ENCODE measurements at places on chromosomes 1 and 21.

DNA sequence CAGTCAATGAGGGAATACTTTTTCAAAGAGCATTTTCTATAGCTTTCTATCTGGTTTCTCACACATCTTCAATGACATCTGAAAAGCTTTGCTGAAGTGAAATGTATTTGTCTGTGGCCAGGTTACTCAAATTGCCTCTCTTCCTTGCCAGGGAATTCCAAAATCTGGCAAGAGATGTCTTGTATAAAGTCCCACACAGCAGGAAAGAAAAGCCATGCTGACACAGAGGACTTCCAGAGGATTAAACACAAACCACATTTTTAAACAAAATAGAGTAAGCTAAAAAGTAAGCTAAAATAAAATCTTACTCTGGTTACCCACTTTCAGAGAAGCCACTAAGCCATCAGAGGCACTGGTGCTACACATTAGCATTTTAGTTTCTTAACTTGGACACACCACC, 93.1 kb upstream of the BCAR3 start:
- no peak for DNase-seq

GRCh38 chr1:175204330-175204729, 11.8 kb upstream of the KIAA0040 start:
- no peak for DNase-seq

DNA sequence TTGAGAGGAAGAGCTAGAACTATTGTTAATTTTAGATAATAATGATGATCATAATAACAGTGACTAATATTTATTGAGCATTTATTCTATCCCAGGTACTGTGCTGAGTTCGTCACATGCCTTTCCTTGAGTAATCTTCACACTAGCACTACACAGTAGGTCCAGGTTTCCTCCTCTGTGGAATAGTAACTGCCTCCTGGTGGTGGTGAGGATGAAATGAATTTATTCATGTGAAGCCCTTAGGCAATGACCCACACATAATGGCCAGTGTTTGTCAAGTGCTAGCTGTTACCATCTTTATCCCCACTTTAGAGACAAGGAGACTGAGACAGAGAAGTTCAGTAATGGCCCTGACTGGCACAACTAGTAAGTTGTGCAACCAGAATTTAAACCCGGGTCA, 5.9 kb downstream of the NIPAL3 start:
- DNase-seq = no peak

GRCh38 chr1:7857985-7858384, 5.1 kb upstream of the UTS2 start:
- no peak for DNase-seq

- peak; percentile 1 for DNase-seq
Observed at GRCh38 chr21:33587792-33588484, 546 bp downstream of the DONSON start.

DNA sequence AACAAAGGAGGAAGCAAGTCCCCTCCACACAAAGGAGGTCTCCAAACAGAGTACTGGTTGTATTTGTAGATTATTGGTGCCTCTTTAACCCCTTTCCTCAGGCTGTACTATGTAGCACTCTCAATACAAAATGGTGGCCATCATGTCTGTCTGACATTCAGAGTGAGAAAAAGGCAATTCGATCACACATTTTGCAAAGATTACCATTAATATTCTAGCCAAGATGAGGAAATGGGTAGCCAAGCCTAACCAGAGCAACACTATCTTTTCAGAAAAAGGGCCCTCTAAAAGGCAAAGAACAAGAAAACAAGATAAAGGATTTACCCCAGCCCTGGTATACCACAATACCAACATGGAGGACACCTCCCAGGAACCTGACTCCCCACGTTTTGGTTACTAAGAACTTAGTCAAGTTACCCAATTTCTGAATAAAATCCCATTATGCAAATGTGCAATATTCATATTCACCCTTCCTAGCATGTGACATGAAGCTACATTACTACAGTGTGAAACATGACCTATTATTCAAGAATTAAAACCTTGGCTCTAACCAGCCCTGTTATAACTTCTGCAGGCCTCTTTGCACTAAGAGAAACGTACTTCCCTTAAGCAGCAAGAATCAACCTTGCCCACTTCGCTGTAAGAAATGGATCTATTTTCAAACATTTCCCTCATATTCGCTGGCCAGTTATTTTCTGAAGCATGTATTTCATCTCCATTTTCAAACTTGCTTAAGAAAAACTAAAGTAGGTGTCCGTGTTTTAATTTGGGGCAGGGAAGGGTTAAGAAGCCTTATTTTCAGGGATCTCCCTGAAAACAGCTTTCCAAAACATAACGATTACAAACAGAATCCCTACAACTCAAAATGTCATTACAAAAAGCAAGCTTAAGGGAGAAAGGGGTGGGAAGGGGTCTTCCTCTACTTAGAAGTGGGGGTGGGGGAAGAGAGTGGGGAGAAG, 2.1 kb downstream of the KDM5B start:
- no peak for DNase-seq

GRCh38 chr21:36097427-36098181, 27.8 kb downstream of the CBR1 start:
- DNase-seq = no peak

- DNase-seq = no peak
Observed at GRCh38 chr1:192849011-192849410, 40.2 kb downstream of the RGS2 start.

DNA sequence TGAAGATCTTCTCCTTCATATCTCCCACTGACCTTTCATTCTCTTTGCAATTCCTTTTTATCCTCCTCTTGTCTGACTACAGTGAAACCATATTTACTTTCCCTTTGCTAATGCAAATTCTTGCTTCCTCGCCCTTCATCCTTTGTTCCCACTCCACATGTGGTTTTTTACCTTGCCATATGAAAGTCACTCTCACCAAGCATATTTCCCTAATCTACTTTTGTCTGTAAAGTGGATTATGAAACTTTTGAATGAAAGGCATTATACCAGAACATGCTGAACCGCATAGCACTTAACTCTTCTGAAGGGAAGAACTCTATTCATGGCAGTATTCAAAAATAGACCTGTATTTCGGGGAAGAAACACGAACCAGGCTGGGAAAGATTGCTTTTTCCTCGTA, 8.0 kb upstream of the TMPRSS15 start:
- no peak for DNase-seq

DNA sequence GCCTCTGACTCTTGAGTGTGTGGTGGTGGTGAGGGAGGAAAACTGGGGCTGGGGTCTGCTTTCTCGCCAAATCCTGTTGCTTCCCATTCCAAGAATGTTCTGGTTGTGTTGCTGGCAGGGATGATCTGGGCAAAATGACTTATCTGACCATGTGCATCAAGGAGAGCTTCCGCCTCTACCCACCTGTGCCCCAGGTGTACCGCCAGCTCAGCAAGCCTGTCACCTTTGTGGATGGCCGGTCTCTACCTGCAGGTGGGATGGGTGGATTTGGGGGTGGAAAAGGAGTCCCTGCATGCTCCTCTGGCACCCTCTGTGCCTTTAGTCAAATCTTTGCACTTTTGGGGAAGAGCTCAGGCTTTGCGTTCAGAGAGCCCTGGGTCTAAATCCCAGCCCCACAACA, 18.1 kb downstream of the CYP4B1 start:
- no peak for DNase-seq

- DNase-seq = no peak
Observed at GRCh38 chr1:7404046-7404742, 366.9 kb upstream of the VAMP3 start.

- DNase-seq = no peak
Observed at GRCh38 chr1:107139833-107140702, 771 bp upstream of the NTNG1 start.

DNA sequence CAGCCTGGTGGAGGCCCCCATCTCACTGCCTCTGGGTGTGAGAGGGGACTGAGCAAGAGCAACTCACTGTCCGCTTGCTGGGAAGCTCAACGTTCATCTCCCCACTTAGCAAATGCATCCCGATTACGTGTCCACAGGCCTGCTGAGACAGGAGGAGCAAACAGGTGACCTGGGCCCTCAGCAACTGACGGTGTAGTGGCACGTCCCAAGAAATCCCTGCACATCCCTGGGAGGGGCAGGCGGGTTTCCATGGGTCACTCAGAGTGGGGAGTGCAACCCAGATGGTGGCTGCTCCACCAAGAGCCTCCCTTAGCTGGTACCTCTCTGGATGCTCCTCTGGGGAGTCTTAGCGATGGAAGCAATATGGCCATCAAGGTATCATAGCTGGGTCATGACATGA, 229.4 kb downstream of the DYRK1A start:
- DNase-seq = no peak

DNA sequence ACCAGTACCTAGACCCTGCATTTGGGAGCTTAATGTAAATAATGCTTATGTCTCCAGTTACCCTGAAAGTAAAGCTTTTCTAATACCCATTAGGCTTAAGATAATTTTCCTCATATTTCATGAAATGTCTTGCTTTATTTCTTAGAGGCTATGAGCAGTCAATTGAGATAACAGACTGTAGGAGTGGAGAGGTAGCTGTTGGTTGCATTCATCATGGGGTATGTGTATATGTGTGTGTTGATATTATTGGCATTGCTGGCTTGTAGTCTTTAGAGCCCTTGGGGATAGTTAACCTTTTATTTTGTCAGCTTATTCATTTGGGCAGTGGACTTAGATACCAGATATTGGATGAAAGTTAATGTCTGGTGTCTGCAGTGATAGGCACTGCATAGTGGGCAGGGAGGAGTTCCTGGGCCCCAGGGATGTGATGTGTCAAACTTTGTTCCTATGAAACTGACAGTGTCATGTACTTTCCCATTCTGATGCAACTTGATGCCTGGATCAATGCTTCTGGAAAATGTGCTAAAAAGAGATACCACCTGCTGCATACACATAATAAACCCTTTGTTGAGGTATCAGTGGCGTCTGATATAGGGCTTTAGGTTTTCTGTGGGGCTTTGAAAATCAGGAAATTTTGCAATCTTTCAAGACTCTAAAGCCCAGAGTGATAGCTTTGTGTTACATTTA, 83.9 kb downstream of the MAST2 start:
- no peak for DNase-seq

- no peak for DNase-seq
Observed at GRCh38 chr1:206887701-206888100, 9.5 kb upstream of the IL24 start.

DNA sequence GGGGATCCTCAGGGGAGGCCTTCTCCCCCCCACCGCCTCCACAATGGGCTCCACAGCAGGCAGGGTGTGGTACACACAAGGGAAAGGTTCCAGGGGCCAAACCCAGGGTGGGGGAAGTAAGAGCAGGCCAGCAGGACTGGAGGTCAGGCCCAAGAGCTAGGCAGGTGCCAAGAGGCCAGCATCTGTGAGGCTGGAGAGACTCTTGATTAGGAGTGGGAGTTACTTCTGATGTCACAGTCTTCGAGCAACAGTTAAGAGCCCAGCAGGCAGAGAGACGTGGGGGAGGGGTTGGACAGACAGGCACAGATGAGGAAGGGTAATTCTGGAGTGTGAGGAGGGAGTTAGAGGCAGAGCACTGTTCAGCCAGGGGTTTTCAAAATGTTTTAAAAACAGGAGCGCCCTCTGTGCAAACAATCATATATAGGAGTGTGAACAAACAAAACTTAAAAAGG, 55.8 kb downstream of the SLC9A1 start:
- DNase-seq = no peak

DNA sequence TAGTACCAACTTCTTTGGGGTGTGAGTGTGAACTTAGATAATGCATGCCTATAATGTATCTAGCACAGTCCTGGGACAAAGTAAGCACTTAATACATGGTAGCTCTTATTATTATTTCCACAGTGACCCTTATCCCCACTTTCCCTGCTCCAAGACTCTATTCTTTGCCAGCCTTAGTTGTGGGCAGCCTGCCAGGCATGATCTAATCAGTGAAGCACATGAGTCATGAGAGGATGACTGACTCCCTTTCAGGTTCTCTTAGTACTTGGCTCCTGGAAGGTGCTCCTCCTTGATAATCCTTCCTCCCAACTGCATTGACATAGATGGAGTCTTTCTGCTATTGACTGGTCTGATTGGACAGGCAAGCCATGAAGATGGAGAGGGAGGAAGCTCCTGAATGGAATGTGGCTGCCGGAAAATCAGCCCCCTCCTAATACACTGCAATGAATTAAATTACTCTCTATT, 17.4 kb upstream of the GNG12 start:
- no peak for DNase-seq

GRCh38 chr1:231241750-231242149, 738 bp downstream of the GNPAT start:
- DNase-seq = no peak

GRCh38 chr1:4301007-4301406, 353.4 kb upstream of the AJAP1 start:
- DNase-seq = no peak

- peak; percentile 19 for DNase-seq
Observed at GRCh38 chr1:159800177-159800930, 1.8 kb upstream of the FCRL6 start.

DNA sequence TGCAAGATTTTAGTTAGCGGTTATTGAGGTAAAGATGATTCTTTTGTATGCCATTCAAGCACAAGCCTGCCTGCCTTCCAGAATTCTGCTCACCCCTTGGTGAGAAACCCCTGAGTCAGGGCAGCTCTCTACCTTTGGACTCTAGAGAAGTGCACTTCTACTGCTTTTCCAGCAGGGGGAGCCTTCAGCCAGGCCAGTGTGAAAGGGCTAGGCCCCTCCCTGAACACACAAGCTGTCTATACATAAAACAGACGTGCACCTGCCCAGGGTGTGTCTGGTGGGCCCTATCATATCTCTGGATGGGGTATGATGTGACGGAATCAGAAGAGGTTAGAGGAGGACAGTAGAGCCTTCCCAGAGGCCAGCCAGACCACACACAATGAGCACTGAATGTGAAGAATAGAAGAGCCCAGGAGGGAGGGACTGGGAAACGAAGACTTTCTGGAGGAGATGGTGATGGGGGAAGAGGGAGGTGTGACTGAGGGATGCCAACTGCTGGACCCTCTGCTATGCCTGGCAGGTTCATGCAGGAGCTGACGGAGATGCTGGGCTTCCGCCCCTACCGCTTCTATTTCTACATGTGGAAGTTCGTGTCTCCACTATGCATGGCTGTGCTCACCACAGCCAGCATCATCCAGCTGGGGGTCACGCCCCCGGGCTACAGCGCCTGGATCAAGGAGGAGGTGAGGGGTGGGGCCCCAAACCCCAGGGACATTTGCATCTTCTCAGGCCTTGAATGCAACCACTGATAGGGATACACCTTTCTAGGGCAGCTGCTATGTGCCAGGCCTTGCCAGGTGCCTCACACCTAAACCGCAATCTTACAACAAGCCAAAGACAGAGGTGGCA, 13.0 kb upstream of the KCNC4 start:
- DNase-seq = peak; percentile 61

DNA sequence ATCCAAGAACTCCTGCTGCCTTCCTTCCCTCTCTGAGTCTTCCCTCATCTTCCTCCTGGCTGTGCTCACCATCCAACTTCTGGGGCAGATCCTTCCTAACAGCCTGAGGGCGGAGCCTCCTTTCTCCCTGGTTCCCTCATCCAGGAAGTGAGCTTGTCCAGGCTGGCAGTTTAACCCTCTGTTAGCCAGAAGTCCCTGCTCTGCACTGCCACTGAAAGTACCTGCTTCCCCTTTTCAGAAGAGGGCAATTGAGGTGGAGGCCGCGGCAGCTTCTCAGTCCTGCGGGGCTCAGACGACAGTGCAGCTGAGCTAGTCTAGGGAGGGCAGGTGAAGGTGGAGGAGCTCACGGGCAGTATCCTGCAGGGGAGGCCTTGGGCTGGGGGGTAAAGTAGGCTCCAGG, 149.1 kb downstream of the FCRL5 start:
- no peak for DNase-seq

- DNase-seq = no peak
Observed at GRCh38 chr1:156303241-156303640, 4.1 kb upstream of the VHLL start.

- no peak for DNase-seq
Observed at GRCh38 chr1:3417082-3417739, 37.3 kb upstream of the ARHGEF16 start.

Data from CD4-positive, alpha-beta T cell treated with Interleukin-6 at 100 ng/mL for 8 hours (primary cell).